SK-N-SH treated with all-trans-retinoic acid at 6 μM for 48 hours (cell line): ENCODE measurements at places on chromosomes 4 and X.

GRCh38 chr4:89586318-89586717 lies 250.6 kb downstream of the SNCA start:
- no peak for ATAC-seq

GRCh38 chr4:82741188-82741587 lies 57.4 kb downstream of the SCD5 start:
- ATAC-seq: no peak

GRCh38 chr4:14008494-14008893 lies 381.0 kb upstream of the BOD1L1 start:
- ATAC-seq: no peak

GRCh38 chr4:138050601-138051000 lies 191.5 kb downstream of the SLC7A11 start:
- no peak for ATAC-seq

DNA sequence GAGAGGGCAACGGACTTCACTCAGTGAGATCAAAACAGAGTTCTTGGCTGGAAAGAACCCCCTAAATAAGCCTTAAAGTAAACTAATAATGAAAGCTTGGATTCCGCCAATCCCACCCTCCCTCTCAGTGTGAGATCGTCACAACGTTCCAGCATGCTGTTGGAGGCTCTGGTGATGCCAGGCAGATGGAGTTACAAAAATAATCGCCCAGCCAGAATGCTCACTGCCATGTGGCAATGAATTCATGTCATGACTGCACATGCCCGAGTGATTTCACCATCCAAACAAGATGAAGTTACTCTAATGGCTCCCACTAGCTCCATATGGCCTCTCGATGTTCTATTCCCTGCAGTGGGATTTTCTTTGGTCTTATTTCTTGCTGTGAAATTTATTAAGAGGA lies 248.0 kb downstream of the SPATA18 start:
- no peak for ATAC-seq

DNA sequence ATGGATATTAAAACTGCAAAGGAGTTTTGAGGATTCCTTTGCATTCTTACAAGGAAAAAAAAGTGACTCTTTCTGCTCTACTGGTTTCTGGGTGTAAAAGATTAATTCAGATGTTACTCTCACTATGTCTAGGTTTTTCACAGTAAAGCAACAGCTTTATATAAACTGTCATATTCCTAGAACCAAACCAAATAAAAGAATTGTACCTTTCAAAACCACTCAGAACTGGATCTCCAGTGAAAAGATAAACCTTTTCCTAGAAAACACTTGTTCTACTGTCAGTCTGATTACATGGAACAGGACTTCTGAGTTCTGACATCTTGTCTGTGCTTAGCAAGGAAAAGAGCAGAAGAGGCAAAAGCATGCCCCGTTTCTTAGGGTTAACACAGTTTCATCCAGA lies 5.0 kb upstream of the PPID start:
- ATAC-seq: no peak

GRCh38 chrX:79195027-79195426 lies 50.5 kb downstream of the GPR174 start:
- ATAC-seq: no peak

DNA sequence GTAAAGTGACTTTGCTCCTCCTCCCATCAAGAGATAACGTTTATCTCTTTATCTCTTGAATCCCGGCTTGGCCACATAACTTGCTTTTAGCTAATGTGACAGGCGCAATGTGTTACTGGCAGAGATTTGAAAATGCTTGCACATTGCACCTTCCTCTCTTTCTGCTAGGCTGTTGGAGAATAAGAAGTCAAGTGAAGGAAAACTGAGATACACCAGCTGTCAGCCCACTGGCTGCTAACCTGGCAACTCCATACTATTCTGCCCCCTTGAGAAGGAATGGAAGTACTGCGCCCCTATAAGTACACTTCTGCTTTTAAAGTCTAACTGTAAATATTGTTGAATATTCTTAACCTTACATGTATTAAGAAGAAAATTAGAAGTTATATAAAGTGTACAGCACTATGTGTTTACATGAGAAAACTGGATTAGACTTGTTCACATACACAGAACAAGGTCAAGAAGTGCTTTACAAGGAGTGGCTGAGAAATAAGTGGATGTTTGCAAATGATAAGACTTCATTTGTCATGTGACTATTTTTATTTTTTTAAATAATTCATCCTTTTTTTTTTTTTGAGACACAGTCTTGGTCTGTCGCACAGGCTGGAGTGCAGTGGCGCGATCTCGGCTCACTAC lies 424.5 kb upstream of the CTSO start:
- ATAC-seq: peak; percentile 83

- ATAC-seq: no peak
Observed at GRCh38 chr4:20764366-20764992, 64.2 kb downstream of the PACRGL start.

GRCh38 chr4:141469392-141469791 lies 167.0 kb upstream of the IL15 start:
- ATAC-seq: no peak

GRCh38 chr4:56799161-56799759 lies 22.2 kb downstream of the SPINK2 start:
- peak; percentile 6; the same call in 2 of the 3 replicates for ATAC-seq

DNA sequence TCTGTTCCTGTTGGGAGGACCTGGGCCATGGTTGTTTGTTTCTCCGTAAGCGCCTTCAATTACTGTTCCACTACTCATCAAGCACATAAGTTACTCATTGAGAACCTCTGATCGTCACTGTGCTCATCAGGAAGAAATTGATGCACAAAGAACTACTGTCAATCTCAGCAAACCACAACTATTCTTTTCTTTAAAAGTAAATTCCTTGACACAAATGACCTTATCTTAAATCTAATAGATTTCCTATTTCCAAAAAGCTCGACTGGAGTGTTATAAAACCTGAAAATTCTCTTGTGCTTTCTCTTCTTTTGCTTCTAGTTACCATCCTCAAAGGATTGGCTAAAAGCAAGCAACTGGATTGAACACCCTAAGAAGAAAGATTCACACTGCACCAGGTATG lies at the start of gene MUC7:
MUC7 (plus strand) TSS at position 301 of the 400 bp plus-strand sequence. CDS start 1,825 bp downstream, outside the sequence.
- no peak for ATAC-seq

DNA sequence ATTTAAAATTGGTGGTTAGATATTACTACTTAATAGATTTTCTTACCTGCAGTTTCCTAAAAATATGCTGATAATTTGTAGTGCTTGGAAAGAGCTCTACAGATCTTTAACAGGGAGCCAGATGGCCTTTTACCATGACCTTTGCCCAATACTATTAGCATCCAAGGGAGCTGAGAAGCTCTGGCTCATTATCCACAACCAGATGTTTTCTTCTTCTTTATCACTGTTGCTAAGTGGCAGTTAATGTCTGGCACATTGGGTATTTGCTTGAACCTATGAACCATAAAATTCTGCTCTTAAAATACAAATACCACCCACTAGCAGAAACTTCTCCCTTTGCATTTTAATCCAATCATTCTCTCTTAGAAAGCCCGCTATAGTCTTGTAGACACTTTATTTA lies 1480.3 kb downstream of the C4orf33 start:
- ATAC-seq: no peak

- no peak for ATAC-seq
Observed at GRCh38 chr4:17930256-17930655, 91.3 kb downstream of the LCORL start.

DNA sequence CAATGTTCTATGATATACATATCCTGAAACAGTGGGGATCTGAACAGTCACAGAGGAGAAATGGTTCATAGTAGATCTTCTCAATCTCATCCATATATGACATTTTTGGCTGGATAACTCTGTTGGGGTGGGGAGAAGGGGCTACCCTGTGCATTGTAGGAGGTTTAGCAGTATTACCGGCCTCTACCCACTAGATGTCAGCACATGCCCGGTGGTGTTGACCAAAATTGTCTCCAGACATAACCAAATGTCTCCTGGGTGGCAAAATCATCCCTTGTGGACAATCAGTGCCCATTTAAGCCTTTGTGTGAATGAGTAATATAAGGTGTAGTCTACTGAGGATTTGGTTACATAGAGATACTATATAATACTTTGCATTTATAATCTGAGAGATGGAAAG lies 89.9 kb downstream of the PLS3 start:
- ATAC-seq: peak; percentile 94

- ATAC-seq: peak; percentile 98
Observed at GRCh38 chr4:184815046-184815877, 10.5 kb downstream of the ACSL1 start.

GRCh38 chr4:93710101-93710846 lies 118.3 kb upstream of the ATOH1 start:
- ATAC-seq: peak; percentile 76

- ATAC-seq: no peak
Observed at GRCh38 chr4:54902271-54902670, 223.1 kb downstream of the KDR start.

DNA sequence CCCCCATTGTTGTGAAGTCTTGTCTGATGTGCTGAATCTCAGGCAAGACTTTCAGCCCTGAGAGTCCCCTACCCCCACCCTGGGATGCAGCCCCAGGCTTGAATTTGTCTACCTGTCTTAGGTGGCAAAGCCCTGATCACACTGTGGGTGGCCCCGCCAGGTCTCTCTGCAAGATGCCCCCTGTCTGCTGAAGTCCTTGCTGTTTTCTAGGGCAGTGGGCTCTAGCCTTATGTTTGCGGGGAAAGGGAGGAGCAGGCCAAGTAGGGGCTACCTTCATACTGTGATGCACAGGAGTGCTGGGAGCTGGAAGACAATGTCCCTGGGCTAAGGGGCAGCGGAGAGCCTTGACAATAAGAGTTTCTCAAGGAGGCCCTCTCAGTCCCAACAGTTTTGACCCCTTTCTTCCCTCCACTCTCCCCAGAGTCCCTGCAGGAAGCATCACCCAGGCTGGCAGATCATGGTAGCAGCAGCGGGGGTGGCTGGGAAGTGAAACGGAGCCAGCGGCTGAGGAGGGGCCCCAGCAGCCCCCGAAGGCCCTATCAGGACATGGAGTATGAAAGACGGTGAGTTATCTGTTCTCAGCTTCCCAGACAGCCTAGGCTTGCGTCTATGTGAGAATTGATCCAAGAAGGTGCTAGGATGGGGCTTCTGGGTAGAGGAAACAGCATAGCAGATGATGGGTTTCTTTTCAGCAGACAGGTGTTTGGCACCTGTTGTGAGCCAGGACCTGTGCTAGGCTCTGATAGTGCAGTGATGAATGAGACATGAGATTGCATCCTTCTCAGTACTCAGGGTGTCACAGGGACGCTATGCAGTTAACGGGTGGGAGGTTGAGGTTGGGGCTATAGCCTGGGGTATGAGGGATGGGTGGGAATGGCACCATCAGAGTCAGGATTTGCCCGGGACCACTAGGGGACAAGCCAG lies 2.2 kb downstream of the RBM10 start:
- no peak for ATAC-seq

DNA sequence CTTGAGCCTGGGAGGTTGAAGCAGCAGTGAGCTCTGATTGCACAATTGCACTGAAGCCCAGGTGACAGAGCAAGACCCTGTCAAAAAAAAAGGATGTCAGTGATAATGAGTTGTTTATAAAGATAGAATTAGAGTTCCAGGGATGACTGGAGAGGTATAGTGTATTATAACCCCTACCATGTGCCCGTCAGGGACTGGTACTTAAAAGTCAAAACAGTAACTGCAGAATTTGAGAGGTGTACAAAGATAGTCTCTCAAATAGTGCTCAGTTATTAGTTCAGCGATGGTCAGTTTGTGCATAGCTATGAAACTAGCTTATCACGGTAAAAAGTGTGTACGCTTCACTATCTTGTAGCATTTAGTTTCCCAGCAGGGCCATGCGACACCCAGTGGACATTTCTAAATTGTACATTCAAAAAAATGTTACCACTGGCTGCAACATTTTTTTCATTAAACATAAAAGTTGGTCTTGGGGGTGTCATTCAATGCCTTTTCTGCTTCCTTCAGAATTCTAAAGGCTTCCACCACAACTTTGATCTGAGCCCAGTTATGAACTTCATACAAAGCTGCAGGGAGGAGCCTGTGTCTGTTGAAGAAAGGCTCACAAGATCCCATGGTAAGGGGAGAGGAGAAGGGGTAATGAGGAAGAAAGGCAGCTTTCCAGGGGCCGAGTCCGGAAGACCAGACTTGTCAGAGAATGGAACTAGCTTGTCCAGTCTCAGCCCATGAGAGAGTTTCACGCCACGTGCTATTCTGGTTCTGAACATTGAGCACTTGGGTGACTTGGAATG lies 9.2 kb upstream of the GYG2 start:
- ATAC-seq: peak; percentile 71

- peak; percentile 81 for ATAC-seq
Observed at GRCh38 chr4:4754641-4755040, 104.8 kb upstream of the MSX1 start.

- ATAC-seq: no peak
Observed at GRCh38 chr4:146343199-146343598, 128.9 kb downstream of the REELD1 start.

GRCh38 chr4:159444678-159445077 lies 341.8 kb downstream of the RAPGEF2 start:
- ATAC-seq: no peak

- peak; percentile 54 for ATAC-seq
Observed at GRCh38 chr4:54277691-54278090, 48.6 kb downstream of the PDGFRA start.

GRCh38 chrX:30597216-30598012 lies 19.8 kb upstream of the TASL start:
- ATAC-seq: no peak

DNA sequence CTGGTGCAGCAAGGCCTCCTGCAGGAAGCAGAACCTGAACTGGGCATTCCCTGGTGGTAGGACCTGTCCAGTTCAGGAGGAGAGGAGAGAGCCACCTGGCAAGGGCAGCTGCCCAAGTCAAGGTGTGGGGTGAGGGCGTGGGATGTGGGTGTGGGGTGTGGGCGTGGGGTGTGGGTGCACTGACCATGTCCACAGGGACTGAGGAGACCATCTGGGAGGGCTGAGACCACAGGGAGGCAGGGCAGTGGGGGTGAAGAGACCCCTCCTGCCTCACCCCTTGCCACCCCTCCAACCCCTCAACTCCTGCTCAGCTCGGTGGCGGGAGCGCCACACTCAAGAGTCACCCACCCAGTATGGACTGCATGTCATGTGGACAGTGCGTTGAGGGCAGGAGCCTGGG lies 117.9 kb downstream of the CPZ start:
- no peak for ATAC-seq

- ATAC-seq: no peak
Observed at GRCh38 chr4:58649226-58649625, 1539.0 kb upstream of the IGFBP7 start.

DNA sequence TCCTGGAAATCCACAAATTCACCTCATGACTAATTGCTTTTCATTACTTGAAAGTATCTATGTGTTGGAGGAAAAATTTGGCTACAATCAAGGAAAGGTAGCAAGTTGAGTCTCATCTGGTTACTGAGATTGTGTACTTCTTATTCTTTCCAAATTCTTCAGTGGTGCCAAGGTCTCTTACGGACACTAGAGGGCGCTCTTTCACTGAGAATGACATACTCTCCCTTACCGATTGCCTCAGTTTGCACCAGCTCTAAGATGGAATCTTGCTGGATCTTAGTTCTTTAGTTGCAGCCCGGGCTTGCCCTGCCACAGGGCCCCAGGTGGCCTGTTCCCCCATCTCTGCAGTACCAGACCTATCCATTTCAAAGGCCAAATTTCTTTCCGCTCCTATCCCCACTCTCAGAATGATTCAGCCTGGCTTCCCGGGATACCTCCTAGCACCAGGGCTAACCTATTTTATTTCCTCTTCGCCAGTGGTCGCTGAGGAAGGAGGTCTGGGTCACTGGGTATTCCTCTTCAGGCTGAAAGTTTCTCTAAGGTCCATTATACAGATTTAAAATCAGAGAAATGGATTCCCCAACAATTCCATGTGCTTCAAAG lies 24.6 kb upstream of the GPR50 start:
- peak; percentile 97 for ATAC-seq
